ENCODE measurements at places on chromosomes 16 and 17. TPM values are rescaled to one million over a fixed set of nuclear protein-coding genes. Genes with fewer than 3 reads are reported as not detected.

- no peak for DNase-seq
These were observed 22.1 kb downstream of the PRKCB start for GRCh38 chr16:23857881-23858269.

GRCh38 chr16:85879975-85880831, 18.8 kb upstream of the IRF8 start:
- no peak for DNase-seq

NXN gene
- 126 TPM for total RNA-seq

MYL4 gene
- total RNA-seq, result 0.49 TPM

DNA sequence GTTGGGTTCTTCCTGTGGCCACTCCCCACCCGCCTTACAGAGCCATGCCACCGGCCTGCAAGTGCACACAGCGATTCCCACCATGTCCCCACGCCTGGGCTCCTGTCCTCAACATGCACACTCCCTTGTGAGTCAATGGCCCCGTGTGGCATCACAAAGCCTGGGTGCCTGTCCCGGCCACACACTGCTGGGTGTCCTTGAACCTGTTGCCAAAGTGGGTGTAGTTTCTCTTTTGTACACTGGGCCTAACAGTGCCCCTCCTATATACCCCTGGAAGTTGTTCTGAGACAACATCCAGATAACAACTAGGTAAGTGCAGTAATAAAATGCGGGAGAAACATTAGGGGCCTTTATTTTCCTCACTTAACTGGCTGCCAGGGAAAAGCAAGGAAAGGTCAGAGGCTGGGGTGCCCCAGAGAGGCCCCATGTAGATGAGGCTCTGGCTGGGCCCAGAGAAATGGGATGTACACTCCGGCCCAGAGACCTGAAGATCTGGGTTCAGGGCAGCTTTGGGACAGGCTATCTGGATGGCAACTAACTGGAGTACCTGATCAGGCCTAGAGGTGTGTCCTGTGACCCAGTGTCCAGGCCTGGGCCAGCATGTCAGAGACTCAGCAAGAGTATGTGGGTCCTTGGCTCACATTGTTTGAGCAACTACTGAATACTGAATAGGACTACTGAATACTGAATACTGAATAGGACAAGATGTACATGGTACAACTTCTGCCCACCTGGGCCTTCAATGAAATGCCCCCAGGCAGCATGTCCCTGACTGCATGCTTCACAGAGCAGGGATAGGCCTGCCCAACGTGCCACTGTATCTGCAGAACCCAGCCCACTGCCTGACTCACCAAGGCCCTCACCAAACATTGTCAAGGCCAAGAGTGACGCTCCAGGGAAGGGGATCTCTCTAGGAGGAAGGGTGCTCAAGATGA, 8.3 kb downstream of the ABCC3 start:
- no peak for DNase-seq

DNA sequence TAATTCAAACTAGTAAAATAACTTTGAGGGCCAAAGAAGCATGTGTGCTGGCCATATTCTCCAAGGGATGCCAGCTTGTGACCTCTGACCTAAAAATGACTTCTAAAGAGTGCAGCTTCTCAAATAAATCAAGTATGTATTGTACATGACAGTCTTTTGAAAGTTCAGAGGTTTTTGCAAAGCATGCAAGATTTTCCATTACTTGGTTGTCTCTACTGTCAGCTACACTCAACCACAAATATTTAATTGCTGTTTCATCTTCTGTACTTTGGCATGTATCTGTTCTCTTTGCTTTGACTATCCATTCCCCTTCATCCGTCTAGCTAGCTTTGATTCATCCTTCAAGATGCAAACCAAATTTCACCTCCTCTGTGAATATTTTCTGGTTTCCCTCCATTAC, 121.9 kb upstream of the HS3ST2 start:
- no peak for DNase-seq

DNA sequence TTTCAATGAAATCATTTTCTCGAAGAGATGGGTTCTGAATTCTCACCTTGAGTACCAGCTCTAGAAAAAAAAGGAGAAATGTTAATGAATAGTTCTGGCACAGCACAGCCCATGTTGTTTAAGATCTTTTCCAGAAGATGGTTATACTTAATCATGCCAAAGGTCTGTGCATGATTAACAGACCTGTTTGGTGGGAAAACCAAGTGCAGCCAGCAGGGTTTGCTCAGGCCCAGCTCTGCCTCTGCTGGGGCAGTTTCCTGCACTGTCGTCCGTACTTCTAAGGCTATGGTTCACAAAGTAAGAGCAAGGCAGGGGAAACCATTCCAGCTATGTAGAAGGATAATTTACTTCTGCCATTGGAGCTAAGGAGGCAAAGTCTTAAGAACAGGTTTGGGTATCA, 10.7 kb downstream of the ANKRD40 start:
- DNase-seq, result no peak

GRCh38 chr16:73976644-73977043, 320.0 kb upstream of the PSMD7 start:
- no peak for DNase-seq
